Right lung (tissue), 10 donors: ENCODE measurements at places on chromosomes 2 and 18.

DNA sequence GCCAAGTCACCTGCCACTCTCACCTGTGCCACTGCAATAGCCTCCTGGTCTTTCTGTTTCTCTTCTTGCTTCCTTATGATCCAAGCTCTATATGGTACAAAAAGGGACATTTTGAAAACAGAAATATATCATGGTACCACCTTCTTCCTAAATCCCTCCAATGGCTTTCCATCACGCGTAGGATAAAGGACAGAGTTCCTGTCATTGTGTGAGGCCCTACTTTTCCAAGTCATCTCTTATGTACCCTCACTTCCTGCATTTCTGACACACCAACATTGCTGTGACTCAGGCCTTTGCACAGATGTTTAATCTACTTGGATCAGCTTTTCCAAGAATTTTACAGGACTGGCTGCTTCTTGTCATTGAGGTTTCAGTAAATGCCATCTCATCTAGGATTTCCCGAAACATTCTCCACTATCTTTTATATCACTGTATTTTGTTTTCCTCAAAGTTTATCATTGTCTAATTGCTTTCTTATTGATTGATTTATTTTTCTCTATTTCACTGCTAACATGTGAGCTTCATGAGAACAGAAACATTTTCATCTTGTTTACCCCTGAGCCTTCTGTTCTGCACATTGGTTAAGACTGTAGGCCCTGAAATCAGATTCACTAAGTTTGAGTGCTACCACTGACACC lies 426.1 kb upstream of the FANCL start:
- no peak for DNase-seq

DNA sequence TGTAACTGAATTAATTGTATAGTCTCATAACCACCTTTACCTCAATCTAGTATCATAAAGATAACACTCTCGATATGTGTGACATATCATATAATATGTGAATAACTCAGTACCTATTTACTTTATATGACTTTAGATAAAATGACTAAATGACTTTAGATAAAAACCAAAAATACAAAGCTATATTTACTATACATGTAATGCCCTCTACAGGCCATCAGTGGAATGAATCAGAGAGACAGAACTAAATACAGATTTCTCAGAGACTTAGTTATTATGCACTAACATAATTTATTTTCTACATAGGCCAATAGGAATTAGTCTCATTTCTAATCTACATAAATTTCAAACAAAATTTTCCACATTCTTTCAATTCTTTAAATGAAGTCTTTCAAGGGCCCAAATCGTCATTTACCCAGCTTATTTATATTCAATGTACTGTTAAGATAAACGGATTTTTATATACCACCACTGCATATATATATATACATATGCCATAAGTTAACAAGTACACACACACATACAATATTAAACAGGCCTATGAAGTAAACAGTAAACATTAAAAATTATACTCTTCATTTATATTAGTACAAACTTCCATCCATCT lies 219.9 kb downstream of the EXOC6B start:
- no peak for DNase-seq

DNA sequence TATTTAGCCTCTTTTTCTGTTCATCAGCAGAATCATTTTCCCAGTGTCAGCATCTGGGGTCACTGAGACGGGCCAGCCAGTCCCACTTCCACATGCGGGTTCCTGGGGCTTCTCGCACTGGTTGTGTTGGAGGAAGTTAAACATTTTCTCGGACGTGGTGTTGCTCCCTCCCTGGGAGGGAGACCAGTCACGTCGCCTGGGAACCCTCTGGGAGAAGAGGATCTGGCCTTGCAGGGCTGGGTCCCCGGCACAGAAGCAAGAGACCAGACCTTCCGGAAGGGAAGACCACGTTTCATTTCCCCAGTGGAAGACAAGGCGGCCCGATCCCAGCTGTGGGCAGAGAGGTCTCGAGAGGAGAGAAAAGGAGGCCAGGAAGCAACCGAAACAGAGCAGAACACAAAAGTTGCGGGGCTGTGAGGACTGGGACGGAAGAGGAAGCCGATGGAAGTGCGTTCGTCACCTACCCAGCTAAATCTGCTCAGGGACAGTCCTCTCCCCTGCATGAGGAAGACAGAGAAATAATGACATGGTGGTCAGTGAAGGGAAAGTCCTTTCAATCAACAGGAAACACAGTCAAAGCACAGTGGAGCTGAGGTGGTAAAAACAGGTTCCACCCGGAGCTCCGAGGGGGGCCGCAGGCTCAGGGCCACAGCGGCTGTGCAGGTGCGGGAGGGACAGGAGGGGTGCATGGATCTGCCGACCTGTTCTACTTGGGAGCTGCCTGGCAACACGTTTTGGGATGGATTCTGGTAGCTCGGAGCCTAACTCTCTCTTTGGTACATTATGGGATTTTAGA lies 144.4 kb downstream of the MBP start:
- no peak for DNase-seq

DNA sequence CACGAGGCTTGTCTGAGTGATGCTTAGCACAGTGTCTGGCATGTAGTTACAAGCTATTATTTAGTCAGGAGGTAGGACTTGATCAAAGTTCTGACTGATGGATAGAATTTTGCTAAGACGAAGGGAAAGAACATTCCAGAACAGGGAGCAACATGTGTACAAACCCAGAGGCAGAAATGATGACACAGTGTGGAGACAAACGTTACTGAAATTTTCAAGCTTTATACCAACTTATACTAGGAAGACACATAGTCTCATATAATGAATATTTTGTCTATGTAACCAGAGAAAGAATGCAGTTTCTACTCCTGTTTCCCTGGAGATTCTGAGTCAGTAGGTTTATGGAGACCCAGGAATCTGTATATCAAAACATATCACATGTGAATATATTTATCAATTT lies 123.4 kb downstream of the FAM124B start:
- no peak for DNase-seq

- no peak for DNase-seq
Measured at GRCh38 chr2:45069684-45070083, 60.4 kb upstream of the SIX2 start.

GRCh38 chr18:57002627-57003026 lies 144.3 kb upstream of the BOD1L2 start:
- DNase-seq = no peak
